ENCODE measurements at places on chromosomes 12 and 14.

- no peak for DNase-seq
These were observed 243.8 kb downstream of the ADGRD1 start for GRCh38 chr12:131197490-131197889.

- DNase-seq = no peak
These were observed 80.0 kb downstream of the NTF3 start for GRCh38 chr12:5511644-5512600.

- no peak for DNase-seq
These were observed 216.2 kb downstream of the CPNE8 start for GRCh38 chr12:38689195-38689594.

DNA sequence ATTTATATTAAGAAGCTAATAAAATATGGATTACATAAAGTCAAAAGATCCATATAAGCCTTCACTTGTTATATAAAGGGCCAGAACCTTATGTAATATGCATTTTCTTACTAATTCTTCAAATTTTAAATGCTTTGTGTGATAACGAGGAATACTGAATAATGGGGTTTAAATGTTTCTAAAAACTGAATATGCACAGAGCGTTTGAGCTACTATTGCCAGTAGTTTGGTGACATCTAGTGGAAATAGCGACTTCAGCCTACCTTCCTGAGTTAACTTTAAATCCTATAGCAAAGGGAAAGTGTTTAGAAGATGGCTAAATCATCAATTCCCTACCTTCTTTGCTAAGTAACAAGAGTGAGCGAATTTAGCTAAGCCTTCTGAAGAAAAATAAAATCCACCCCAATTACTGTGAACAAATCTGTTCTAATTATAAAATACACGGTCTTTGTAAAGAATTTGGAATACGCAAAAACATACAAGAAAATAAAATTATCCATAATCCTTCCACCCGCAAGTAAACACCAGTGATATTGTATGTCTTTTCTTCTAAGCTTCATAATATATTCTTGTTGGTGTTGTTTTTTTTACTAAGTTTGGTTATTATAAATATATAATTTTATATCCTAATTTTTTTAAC lies 115.5 kb upstream of the G2E3 start:
- DNase-seq = no peak

- DNase-seq = no peak
These were observed 206.9 kb downstream of the SOX5 start for GRCh38 chr12:23742574-23742973.

DNA sequence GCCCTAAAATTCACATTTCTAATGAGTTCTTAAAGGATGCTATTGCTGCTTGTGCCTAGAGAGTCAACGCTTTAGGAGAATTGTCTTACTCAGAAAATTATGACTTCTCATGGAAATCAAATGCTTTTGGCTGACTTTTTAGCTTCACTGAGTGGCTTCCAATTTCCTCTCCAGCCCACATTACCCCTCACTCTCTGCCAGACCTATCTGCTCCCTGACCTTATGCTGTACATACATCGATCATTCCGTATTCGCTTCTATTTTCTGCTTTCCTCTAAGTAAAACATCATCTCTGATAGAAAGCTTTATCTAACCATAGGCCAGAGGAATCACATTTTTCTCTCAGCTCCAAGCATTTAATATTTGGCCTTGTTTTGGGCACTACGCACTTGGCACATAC lies 12.5 kb upstream of the SMCO3 start:
- no peak for DNase-seq

DNA sequence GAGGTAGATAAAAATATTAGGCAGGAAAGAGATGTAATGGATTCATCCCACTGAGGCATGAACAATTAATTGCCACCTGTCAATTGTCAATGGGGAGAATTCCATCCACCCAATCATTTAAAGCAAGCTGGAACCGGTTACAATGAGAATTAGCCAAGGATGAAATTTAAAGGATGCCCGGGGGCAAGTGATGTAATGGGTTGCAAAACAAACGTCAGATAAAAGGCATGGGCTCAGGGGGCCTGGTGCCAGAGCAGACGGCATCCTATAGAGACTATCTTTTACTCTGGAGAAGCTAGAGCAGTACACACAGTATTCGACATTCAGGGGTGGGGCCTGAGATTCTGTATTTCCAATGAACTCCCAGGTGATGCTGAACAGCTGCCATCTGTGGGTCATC lies 80.5 kb upstream of the ZFP36L1 start:
- no peak for DNase-seq

DNA sequence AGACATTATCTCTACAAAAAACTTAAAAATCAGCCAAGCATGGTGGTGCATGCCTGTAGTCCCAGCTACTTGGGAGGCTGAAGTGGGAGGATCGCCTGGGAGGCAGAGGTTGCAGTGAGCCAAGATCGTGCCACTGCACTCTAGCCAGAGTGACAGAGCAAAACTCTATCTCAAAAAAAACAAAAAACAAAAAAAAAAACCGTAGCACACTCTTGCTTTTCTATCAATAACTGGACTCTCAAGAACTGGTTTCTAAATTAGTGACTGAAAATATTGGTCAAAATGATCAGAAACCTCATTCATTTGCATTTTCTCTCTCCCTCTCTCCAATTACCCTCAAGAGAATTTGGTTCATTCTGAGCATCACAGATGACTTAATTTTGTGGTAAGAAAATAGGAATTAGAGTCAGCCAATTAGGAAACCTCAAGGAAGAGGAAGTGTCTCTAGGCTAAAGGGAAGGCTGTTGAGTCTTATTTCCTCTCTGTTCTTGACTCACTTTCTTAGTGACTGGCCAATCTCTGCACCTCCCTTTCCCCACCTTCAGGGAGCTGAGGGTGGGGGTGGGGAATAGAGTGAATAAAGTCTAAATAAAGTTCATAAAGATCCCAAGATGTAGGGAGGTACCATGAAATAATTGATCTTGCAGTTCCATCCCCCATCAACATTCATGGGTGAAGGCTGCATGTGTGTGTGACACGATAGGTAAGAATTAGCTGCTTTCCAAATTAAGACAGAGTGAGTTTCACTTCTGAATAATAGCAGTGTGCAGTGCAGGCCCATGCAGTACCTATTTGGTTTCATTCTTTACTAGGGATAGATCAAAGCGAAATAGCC lies 6.8 kb upstream of the PSMA6 start:
- DNase-seq = no peak

DNA sequence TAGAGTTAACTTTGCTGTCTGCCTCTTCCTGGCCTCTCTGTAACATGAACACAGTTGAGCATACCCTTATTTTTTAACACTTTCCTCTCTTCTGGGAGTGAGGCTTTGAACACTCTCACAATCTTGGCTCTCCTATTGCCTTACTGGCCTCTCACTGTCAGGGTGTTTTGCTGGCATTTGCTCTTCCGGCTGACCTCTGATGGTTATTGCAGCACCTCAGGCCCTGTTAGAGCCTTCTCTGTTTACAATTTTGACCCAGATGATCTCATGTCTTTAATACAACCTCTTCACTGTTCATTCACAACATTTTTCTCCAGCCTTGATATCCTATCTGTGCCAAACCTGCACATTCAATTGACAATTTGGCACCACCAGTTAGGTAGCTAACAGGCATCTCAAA lies 357.8 kb upstream of the USP15 start:
- DNase-seq = no peak

- DNase-seq = no peak
These were observed 28.5 kb downstream of the PRIMA1 start for GRCh38 chr14:93759719-93760307.

DNA sequence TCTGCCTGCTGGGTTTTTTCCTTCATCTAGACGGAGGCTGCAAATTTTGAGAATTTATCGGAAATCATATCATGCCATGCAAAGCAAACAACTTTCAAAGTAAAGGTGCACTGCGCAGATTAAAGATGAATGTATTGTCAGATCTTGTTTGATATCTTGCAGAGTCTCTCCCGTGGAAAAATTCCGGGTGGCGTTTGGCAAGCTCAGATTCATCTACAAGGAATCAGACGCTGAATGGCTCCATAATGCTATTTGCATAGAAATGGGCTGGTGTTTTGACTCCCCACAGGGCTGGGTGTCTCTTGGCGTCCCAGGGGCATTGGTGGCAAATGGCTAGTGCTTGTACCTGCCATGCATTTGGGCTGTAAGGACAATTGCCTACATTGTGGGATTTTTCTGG lies 274.0 kb downstream of the VRK1 start:
- no peak for DNase-seq

- DNase-seq = no peak
These were observed 10.3 kb downstream of the KCTD10 start for GRCh38 chr12:109466821-109467220.

GRCh38 chr12:24719293-24719721 lies 229.6 kb downstream of the BCAT1 start:
- no peak for DNase-seq

GRCh38 chr14:29913566-29913965 lies 14.1 kb downstream of the PRKD1 start:
- DNase-seq = no peak

GRCh38 chr12:96155781-96156180 lies 38.4 kb upstream of the ELK3 start:
- no peak for DNase-seq

GRCh38 chr12:50248883-50249282 lies 34.4 kb downstream of the LIMA1 start:
- DNase-seq = no peak

DNA sequence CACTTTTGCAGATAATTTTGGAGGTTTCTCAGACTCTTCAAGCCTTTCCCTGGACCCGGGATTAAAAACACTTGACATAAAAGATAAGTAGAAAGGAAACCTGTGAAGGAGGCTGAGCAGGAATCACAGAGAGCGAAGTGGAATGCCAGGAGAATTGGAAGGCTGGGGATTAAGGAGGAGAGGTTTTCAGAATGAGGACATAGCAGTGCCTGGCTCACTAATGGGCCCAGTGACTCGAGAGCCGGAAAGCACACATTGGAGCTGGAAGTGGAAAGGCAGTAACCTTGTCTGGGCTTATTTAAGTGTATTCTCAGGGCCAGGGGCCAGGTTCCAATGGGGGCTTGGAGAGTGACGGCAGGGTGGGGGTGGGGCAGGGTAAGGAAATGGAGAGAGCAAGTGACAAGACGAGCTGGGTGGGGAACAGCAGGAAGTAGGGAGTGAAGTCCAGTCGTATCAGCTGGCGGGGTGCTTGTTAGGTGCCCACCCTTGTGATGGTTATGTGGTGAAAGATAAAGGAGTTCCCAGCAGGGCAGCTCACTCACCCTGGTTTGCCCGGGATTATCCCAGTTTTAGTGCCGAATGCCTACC lies 13.1 kb downstream of the EVL start:
- no peak for DNase-seq

GRCh38 chr12:24222968-24223367 lies 273.5 kb upstream of the SOX5 start:
- no peak for DNase-seq

- no peak for DNase-seq
These were observed 9.4 kb downstream of the TNFRSF1A start for GRCh38 chr12:6332459-6332858.

GRCh38 chr12:10067942-10068341 lies 30.8 kb downstream of the CLEC1A start:
- DNase-seq = no peak

GRCh38 chr14:34833549-34834523 lies 41.3 kb downstream of the BAZ1A start:
- DNase-seq = no peak

DNA sequence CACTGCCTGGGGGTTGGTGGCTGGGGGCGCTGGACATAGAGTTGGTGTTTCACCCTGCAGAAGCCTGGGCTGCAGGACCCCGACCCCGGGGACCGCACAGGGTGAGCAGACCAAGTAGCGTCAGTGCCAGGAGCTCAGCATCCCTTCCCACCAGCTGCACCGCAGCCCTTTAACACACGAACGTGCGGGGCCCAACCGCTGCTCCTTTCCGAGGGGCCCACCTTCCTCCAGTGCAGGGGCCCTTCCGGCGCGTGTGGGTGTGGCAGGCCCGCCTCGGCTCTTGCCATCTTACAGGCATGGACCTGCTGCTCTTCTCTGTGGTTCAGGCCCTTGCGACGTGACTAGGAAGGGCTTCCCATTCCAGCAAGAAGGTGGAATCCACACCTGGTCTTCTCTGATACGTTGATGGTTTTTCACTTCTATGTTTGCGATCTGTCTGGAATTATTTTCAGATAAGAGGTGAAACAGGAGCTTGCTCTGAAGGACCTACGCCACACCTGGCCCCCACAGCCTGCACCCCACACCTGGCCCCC lies 47.8 kb downstream of the LRCOL1 start:
- DNase-seq = no peak

DNA sequence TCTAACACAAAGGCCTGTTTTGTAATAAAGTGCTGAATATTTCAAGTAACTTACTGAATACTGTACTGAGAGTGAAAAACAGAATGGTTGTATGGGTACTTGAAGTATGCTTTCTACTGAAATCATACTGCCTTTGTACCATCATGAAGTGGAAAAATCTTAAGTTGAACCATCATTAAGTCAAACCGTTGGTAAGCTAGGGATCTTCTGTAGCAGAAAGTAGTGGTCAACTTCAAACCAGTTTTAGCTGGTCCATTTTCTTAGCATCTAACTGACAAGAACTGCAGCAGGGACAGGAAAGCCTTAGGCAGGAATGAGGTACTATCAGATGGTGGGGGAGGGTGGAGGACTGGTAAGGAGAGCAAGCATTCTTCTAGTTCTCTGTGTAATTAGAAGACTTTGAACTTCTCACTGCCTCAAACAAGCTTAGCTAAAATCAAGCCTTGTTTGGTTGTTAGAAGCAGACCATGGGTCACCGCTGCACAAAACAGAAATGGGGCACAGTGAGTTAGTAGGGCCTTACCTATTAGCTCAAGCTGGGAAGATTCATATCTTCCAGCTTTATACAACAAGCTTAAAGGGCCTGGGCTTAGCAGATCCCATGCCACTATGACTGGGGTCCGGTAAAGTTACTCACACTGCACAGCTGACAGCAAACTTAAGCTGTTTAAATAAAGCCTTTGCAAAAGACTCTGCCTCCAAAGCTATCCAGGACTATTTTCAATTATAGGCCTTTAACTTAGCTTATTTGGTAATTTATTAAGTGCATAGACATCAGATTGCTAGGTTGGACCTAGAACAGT lies 73.8 kb downstream of the ACADS start:
- DNase-seq = no peak

DNA sequence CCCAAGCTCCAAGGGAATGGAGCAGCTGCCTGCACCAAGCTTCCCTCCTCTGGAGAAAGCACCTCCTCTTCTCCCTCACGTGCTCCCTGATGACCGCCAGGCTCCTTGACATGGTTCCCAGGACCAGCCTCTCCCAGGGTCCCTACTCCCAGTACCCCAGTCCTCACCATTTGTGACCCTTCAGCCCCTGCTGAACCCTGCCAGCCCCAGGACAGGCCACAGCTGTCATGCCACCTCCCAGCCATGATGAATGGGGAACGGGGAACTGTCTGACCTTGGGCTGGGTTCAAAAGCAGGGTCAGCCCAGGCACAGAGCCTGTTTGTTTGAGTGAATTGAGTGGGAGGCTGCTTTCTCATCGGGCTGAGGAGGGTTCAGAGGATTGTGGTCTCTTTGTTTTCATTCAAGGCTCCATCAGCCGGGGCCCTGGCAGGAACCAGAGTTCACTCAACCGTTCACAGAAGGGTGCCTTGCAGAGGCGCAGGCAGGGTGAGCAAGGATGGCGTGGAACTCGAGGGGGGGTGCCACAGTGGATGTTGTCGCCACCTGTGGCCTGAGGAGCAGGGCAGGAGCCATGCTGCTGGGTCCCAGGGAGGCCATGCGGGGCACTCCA lies 344.5 kb upstream of the SFSWAP start:
- no peak for DNase-seq
